Esophagus muscularis mucosa (tissue), 4 donors: ENCODE measurements at places on chromosomes 2 and 18. TPM values are rescaled to one million over a fixed set of nuclear protein-coding genes. Genes with fewer than 3 reads are reported as not detected.

GRCh38 chr2:68279691-68280090 is 27.4 kb upstream of the PPP3R1 start:
- DNase-seq, result no peak
- H3K27ac ChIP-seq, result no peak overlapping the region
- no peaks in the 10 kb centered on the region for H3K36me3 ChIP-seq
- no peak overlapping the region for H3K4me3 ChIP-seq
- H3K4me1 ChIP-seq, result peaks cover 20% of the 10 kb centered on the region
- H3K27me3 ChIP-seq, result no peaks in the 10 kb centered on the region

- H3K27ac ChIP-seq, result no peak overlapping the region
- H3K36me3 ChIP-seq, result no peaks in the 10 kb centered on the region
- no peaks in the 10 kb centered on the region for H3K27me3 ChIP-seq
- no peak for DNase-seq
Observed at GRCh38 chr2:161312996-161313395, 4.8 kb downstream of the PSMD14 start.

Gene TMEM163
- total RNA-seq, result 1.1 TPM

DNA sequence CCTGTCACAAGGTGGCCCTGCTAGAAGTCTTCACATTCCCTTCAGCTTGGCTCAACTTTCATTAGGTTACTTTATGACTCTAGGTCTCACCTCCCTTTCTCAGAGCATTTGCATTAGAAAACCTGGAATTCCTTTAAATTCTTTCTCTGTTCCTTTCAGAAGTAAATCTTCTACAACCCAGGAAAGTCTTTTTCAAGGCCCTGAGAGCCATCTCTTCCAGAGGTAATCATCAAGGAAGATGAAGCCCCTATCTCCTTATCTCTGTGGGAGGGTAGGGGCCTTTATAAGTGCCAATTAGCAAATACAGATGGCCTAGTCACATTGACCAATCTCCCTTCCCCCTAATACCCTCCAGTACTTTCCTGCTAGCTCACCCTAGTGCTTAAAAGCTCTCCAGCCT is 848.0 kb upstream of the FAM98A start:
- H3K4me1 ChIP-seq, result no peaks in the 10 kb centered on the region
- no peaks in the 10 kb centered on the region for H3K27me3 ChIP-seq
- no peak overlapping the region for H3K27ac ChIP-seq
- H3K4me3 ChIP-seq, result no peak overlapping the region
- H3K36me3 ChIP-seq, result no peaks in the 10 kb centered on the region

DNA sequence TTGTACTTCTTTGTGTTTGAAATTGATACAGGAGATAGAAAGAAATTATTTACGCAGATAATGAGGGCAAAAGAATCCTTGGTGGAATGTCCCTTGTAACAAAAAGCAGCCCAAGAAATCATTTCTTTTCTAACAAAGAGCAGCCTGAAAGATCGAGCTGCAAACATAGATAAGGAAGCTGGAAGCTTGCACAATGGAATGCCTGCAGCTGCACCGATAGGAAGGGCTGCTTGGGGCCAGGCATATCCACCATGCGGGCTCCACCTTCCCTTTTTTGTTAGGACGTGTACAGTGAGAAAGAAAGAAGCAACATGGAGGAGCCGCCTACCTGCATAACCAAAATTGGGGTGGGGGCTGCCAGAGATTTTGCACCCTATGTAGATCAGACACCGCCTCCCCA is 568.7 kb downstream of the METTL4 start:
- no peak for DNase-seq
- H3K36me3 ChIP-seq, result no peaks in the 10 kb centered on the region
- H3K4me1 ChIP-seq, result no peaks in the 10 kb centered on the region
- H3K4me3 ChIP-seq, result no peak overlapping the region

Gene GREB1
- total RNA-seq, result 11.0 TPM

Gene GPR17
- 0.40 TPM for total RNA-seq

DNA sequence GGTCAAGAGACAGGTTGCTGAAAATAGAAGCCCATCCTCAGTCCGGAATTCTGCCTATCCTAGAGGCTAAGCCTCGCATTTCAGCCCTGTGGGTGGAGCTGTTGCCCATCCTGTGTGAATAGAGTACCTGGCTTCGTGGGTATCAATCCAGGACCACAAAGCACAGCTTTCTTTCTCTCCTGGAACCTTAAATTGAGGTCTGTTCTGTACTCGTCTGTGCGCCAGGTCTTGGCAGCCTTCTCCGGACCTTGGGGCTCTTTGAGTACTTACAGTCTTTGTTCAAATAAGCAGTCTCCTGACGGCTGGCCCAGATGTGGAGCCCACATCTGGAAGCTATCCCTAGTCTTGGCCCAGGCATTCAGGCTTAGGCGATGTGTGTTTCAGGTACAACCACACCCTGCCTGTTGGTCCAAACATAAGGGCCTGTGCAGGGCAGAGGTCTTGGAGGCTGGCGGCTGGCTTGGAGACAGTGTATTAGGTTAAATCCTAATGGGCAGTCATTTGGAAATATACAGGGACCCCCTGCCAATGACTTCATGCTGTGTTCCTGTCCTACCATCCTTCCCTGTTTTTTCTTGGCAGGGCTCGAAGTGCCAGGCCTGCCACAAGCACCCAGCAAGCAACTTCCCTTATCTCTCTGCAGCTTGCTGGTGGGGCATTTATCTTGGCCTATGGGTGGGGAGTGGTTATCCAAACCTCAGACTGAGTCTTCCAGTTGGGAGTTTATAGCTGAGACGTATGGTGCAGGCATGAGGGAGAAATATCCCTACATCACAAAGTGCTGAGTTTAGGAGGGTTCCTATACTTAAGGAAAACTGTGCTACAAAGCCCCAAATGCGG is 294.1 kb downstream of the BCL2 start:
- H3K4me3 ChIP-seq, result no peak overlapping the region
- no peaks in the 10 kb centered on the region for H3K4me1 ChIP-seq
- H3K27ac ChIP-seq, result no peak overlapping the region
- no peaks in the 10 kb centered on the region for H3K27me3 ChIP-seq

GRCh38 chr18:10033016-10033399 is 119.2 kb downstream of the VAPA start:
- H3K4me1 ChIP-seq, result peaks cover 14% of the 10 kb centered on the region
- no peak for DNase-seq
- peak overlapping the region; percentile 32 for H3K4me3 ChIP-seq
- no peak overlapping the region for H3K27ac ChIP-seq
- H3K27me3 ChIP-seq, result no peaks in the 10 kb centered on the region
